ENCODE measurements at places on chromosomes 12 and 14.

DNA sequence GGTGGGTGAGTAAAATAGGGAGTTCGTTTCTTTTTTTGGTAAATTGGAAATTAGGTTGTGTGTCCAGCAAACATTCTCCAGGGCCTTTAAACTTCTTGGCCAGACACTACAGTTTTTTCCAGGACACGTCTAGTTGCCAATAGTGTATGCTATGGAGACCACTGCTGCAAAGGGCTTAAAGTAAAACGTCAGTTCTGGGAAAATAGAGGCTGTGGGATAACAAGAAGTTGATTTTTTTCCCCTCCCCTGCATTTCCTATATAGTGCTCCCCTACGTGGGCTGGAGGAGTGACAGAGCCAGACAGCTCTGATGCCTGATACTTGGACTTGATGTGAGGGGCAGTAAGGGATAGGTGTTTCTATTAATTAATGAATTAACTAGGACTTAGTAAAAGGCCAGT, 2.4 kb downstream of the ACVR1B start:
- DNase-seq, result no peak

GRCh38 chr12:29211696-29212095, 62.6 kb downstream of the FAR2 start:
- no peak for DNase-seq

- no peak for DNase-seq
Measured at GRCh38 chr12:64028541-64028940, 184.0 kb downstream of the SRGAP1 start.

GRCh38 chr12:105878964-105879363, 259.8 kb downstream of the NUAK1 start:
- DNase-seq, result no peak

GRCh38 chr12:116547955-116548501, 11.2 kb upstream of the MAP1LC3B2 start:
- no peak for DNase-seq

- no peak for DNase-seq
Measured at GRCh38 chr14:100900837-100901390, 2.6 kb downstream of the RTL1 start.

DNA sequence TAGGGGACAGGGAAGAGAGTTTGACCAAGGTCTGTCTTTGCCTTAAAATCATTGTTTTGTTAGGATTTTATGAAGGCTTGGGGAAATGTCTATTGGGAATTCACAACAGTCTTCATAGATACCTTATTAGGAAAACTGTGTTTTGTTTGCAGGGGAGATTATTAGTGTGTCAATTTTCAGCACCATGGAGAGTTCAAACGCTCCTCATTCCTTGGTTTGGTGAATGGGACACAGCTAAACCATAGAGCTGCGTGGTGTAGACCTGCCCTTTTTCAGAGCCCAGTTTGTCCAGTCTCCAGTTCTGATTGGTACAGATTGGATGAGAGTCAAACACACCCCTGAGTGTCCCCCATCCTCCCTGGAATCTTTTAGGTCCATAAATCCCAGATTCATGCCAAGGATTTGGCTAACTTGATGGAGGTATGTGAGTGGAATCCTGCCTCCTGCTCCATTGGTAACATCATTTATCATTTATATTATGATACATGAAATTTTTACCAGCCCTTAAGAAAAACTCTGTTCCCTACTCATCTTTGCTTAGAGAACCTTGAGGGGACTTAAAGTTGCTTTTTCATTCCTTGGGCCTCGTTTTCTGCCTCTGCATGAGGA, 12.0 kb downstream of the NGDN start:
- no peak for DNase-seq

GRCh38 chr14:99516871-99517642, 35.8 kb downstream of the CCNK start:
- DNase-seq, result no peak

- DNase-seq, result no peak
Measured at GRCh38 chr12:113601656-113602263, 130.1 kb upstream of the LHX5 start.

Data from activated CD8-positive, alpha-beta memory T cell treated with anti-CD3 and anti-CD28 coated beads for 1 hour (primary cell).